ENCODE measurements at places on chromosomes 11 and 22.

DNA sequence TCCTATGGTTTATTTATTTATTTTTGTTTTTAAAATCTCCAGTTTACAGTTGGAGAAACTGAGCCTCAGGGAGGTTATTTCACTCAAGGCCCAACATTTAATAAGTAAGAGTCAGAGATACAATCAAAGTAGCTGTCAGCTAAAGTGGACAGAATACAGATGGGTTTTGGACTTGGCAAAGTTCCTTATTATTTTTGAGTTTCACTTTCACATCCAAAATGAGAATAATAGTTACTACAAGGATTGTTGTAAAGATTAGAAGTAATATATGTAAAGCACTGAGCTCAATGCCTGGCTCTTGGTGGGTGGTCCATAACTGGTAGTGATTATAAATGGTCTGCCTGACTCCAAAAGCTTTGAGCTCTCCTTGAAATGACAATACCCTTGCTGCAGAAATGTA, 87.5 kb upstream of the SESN3 start:
- DNase-seq, result no peak

DNA sequence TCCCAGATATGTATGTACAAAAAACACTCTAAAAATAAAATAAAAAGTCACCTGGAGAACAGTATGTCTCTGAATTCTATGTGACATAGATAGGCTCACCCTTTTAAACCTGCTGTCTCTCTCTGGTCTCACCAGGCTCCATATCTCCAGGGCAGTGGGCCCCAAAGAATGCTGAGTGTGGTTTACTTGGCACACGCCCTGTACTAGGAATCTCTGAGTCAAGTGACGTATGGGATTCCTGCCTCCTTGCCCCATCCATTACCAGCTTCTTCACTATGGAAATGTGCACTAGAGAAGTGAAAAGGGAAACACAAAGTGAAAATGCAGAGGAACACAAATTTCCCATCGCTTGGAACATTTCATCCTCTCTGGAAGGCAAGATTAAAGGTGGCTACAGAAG, 722.2 kb upstream of the TENM4 start:
- peak; percentile 28 for DNase-seq

GRCh38 chr22:38177044-38177443, 4.6 kb downstream of the PLA2G6 start:
- no peak for DNase-seq

DNA sequence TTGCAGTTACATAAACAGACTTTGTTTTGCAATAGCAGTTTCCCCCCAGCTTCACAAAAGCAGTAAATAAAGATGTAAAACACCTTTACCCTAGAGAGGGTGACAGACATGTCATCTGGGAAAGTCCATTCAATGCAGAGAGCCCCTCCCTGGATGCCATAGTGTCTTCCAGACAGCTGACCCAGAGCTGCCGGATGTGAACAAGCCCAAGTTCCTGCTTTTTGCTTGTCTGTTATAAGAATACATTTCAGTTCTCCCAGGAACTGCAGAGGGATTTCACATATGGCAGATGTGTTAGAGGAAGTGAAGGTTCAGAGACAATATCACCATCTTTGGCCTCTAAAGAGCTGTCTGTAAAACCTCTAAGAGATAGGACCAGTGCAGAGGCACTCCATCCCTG, 48.9 kb downstream of the RELT start:
- DNase-seq, result no peak

GRCh38 chr11:8060146-8060719, 20.8 kb upstream of the TUB start:
- DNase-seq, result no peak

- peak; percentile 15 for DNase-seq
These were observed 829 bp upstream of the ZBED5 start for GRCh38 chr11:10858439-10859325.

GRCh38 chr11:20656901-20657300, 12.5 kb upstream of the NELL1 start:
- DNase-seq, result no peak

- DNase-seq, result no peak
These were observed 71.6 kb upstream of the CSNK2A3 start for GRCh38 chr11:11424688-11425087.
